ENCODE measurements at places on chromosomes 1 and 21.

GRCh38 chr21:34517491-34518245, 5.7 kb upstream of the KCNE1 start:
- DNase-seq: peak; percentile 14

DNA sequence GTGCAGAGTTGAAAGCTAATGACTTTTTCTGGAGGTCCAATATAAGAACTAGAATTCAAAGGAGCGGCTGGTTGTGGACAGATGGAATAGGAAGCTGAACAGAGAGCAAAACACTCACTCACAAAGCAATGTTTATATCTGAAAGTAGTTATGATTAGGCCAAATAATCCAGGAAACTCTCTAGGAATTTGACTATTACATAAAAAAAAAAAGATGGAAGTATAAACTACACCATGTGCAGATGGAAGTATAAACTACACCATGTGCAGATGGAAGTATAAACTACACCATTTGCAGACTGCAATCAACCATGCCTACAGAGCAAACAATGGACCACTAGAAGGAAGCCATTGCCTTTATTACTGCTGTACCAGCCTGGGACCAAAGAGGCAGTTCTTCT, 771.1 kb downstream of the BRINP3 start:
- DNase-seq: no peak

DNA sequence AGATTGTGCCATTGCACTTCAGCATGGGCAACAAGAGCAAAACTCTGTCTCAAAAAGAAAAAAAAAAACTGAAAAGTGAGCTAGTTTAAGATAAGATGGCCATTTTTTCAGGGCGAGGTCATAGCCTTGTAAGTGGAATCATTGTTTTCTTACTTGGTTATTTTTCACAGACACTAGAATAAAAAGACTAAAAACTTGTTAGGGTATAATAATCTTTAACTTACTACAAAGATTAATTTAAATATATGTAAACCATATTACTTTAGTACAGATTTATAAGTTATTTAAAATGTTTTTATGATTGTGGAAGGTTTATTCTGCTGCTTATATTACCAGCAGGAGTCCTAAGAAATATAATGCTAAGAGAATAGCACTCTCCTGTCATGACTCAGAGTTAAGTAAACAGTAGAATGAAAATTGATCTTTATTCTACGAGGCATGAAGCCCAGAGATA, 23.5 kb downstream of the ANGPTL1 start:
- peak; percentile 39 for DNase-seq

GRCh38 chr1:54854381-54855020, 32.5 kb downstream of the DHCR24 start:
- no peak for DNase-seq

DNA sequence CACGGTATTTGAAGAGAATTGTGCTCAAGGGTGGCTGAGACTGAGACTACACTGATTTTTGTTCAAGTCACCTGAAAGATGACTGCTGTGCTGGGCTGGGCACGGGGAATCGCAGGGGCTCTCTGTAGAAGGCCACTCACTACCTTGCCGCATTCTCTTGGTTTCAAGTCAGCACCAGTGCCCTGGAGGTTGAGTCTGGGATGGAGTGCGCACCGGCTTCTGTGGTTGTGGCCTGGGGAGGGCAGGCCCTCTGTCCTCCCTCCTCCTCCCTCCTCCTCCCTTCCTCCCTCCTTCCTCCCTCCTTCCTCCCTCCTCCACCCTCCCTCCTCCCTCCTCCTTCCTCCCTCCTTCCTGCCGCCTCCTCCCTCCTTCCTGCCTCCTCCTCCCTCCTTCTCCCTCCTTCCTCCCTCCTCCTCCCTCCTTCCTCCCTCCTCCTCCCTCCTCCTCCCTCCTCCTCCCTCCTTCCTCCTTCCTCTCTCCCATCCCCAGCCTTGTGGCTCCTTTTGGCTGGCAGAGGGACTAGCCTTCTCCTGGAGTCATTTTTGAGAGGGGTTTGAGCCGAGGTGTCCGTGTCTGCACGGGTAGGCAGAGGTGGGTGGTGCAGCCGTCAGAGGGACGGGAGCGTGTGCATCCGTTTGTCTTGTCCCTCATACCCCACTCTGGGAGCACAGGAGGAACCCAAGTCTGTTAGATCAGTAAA, 9.5 kb downstream of the RER1 start:
- DNase-seq: no peak

GRCh38 chr1:8447616-8448150, 129.8 kb downstream of the SLC45A1 start:
- DNase-seq: no peak

- no peak for DNase-seq
These were observed 85.1 kb upstream of the RHOU start for GRCh38 chr1:228650141-228650540.

GRCh38 chr1:65953170-65953569, 160.5 kb downstream of the PDE4B start:
- no peak for DNase-seq

DNA sequence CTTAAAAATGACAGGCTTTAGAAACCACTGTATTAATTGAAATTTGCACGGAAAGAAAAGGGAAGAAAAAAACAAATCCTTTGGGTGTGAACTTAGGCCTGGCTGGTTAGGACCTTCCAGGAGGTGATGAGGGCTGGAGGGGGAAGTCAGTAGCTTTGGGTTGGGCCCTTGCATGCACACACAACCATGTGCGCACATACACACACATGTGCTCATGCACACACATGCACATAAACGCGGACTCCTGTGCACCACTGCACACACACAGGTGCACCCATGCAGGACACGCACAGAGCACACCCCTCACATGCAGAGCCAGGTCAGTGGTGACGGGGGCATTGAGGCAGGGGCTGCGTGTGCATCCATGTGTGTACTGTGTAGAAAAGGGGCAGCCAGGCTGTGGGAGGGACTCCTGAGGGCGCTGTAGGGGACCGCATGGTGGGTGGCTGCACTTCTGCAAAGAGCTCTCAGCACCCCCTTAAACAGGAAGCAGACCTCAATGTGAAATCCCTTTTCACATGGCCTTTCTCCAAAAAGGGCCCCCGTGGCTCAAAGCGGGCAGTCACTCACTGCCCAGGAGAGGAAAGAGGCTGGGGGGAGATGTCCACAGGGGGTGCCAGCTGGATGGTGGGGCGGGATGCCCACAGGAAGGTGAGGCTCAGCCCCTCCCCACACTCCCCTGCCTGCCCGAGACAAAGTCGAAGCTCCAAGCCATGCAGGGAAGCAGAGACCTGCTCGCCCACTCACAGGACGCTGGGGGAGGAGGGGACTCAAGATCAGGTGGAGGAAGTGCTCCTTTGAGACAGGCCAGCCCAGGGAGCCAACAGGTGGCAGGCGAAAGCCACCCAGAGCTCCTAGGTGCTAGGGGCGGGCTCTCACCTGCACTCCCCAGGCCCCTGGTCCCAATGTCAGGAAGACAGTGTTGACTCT, 95.2 kb downstream of the ITPKB start:
- no peak for DNase-seq

GRCh38 chr1:86503406-86504136, 34.8 kb downstream of the CLCA1 start:
- no peak for DNase-seq
